Heart left ventricle (tissue), 16 donors: ENCODE measurements at places on chromosomes 3 and 15.

DNA sequence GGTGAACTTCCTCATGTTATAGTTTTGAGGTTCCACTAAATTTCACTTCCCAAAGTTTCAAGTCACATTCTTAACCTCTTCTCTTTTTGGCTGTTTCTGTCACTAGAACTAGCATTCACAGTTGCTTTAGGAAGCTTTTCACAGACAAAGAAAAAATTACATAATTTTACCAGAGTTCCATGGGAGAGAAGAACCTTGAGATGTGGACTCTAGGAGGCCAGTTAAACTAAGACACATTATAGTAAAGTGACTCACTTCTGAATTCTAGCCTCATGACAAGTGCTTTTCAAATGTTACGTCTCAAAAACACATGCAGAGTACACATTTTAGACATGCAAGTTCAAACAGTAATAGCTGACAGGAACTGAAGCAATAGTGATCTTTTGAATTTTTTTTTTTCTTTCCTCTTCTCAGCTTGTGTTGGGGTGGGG is 39.9 kb upstream of the LRTM1 start:
- no peak for DNase-seq

- DNase-seq, result peak; percentile 64
These were observed 142.7 kb downstream of the THRB start for GRCh38 chr3:24351779-24352469.

GRCh38 chr3:11691767-11692531 is 48.2 kb upstream of the VGLL4 start:
- DNase-seq, result no peak

DNA sequence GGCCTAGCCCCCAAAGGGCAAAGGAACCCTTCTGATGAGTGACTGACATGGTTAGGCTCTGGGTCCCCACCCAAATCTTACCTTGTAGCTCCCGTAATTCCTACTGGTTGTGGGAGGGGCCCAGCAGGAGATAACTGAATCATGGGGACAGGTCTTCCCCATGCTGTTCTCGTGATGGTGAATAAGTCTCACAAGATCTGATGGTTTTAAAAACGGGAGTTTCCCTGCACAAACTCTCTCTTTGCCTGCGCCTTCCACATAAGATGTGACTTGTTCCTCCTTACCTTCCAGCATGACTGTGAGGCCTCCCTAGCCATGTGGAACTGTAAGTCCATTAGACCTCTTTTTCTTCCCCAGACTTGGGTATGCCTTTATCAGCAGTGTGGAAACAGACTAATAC is 16.9 kb downstream of the TKT start:
- no peak for DNase-seq

- DNase-seq, result no peak
These were observed 43.0 kb upstream of the TLE3 start for GRCh38 chr15:70140543-70141375.

DNA sequence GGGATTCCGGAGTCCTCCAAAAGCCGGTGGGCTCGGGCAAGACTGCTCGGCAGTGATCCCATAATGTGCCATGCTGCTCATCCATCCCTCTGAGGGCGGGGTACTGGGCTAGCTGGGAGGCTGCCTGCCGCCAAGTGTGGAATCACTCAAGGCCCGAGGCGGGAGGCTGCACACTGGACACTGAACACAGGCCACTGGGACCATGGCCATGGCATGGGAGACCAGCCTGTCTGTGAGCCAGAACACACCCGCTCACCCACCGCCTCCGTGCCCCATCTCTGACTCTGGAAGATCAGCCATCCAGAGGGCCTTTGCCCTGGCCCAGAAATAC is 1.4 kb downstream of the C3orf22 start:
- peak; percentile 38 for DNase-seq

DNA sequence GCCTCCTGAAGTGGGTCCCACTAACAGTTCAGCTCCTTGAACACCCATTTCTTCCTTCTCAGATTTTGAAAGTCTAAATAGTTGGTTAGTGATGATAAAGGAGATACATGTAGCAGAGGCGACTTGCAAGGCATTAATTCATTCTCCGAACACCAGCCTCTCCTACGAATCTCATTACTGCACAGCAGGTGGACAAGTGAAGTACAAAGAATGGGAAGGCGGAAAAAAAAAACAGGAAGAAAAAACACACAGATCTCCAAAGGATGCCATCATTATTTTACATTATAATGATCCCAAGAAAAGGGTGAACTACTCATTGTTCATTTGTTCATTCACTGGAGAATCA is 276.5 kb downstream of the MAGI1 start:
- DNase-seq, result no peak

DNA sequence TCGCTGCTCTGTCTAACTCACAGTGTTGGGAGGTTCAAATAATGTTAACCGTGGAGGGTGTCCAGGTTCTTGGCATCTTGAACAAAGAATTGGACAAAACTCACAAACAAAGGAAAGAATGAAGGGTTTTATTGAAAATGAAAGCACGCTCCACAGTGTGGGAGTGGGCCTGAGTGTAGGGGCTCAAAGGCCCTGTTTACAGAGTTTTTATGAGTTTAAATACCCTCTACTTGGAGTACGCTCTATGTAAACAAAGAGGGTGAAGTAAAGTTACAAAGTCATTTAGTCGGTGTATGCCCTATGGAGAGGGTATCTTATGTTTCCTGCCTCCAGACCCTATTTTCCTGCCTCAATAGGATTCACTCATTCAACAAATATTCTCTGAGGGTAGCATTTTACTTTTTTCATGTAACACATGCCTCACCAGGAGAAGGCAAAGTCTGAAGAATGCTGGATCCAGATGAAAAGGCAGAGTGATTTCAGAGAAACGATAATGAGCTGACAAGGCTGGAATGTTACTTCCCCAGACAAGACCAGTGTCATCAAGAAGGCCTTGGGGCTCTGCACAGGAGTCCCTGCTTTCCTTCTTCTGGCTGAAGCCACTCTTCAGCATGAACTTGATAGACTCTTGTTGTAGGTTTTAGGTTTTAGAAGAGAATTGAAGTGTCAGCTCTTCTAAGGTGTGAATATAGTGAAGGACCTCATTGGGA is 163.6 kb downstream of the FAM43A start:
- DNase-seq, result no peak

DNA sequence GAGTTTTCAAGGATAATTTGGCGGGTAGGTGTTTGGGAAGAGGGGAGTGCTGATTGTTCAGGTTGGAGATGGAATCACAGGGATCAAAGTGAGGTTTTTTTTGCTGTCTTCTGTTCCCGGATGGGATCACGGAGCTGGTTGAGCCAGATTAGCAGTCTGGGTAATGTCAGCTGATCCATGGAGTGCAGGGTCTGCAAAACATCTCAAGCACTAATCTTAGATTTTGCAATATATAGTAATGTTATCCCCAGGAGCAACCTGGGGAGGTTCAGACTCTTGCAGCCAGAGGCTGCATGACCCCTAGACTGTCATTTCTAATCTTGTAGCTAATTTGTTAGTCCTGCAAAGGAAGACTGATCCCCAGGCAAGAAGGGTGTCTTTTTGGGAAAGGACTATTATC is 354.1 kb upstream of the SGO1 start:
- DNase-seq, result no peak

GRCh38 chr3:71542521-71543370 is 40.8 kb downstream of the FOXP1 start:
- peak; percentile 91 for DNase-seq

DNA sequence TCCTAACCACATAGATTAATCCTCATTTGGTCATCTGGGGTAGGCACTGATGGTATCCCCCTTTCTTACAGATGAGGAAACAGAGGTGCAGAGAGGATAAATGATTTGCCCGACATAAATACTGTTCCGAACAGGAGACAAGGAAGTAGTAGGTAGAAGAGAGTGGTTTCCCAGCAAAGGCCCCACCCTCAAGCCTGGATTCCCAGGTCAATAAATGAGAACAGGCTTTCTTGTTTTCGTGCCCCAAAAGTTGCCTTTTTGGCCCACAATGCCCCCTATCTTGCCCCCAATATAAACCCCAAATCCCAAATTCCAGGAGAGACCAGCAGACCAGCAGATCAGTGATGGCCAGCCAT is 125.5 kb upstream of the PRR20G start:
- no peak for DNase-seq

GRCh38 chr3:160883373-160883772 is 127.3 kb downstream of the PPM1L start:
- DNase-seq, result no peak

- no peak for DNase-seq
These were observed 152.6 kb downstream of the ZNF621 start for GRCh38 chr3:40677321-40677720.

DNA sequence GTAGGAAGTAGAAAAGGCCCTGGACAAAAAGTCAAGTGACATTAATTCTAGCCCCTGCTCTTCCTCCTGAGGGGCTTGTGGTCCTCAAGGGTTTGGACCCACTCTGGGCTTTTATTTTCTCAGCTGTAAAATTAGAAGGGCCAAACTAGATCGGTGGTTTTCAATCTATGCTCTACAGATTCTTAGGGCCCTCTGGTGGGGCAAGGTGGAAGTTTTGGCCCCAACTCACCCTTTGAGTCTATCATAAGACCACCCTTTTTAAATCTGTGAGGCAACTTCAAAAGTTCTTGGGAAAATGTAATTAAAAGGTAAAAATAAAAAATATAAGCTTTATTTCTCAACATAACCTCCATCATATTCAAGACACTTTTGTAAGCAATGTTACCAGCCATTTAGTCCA is 25.6 kb upstream of the CFAP161 start:
- DNase-seq, result no peak

GRCh38 chr3:66693461-66694031 is 192.7 kb upstream of the LRIG1 start:
- no peak for DNase-seq

DNA sequence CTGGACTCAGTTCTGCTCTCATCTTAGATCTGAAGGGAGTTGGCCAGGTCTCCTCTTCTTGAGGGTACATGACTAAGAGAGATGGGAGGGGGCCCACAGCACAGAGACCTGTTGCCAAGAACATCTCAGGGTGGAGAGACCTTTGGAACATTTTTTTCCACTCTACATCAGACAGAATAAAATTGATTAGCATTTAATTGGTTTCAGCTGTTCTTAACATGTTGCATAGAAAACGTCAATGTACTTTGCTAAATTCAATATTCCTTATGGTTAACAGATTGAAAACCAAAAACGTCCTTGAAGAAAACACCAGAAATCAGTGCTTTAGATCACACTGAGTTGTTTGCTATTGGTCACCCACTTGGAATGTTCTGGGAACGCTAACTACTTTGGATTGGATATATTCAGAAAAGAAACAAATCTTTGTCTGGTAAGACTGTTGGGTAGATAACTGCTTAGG is 36.4 kb upstream of the FSTL1 start:
- no peak for DNase-seq

- no peak for DNase-seq
These were observed 104.9 kb upstream of the ZBED2 start for GRCh38 chr3:111700054-111700453.

- no peak for DNase-seq
These were observed 28.1 kb upstream of the VEPH1 start for GRCh38 chr3:157531301-157531660.

DNA sequence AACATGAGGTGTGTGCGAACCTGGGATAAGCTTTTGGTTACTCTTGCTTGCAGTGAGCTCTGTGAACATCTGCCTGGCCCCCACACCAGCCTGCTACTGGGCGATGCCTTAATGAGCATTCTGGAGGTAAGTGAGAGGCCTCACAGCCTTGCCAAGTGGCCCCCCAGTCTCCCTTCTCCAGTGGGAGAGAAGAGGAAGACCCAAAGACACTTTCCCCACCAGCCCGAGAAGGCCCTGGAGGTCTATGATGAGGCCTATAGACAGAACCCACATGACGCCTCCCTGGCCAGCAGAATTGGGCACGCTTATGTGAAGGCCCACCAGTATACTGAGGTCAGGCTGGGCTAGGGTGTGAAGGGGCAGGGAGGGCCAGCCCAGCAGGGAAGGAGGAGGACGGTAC is 22.5 kb downstream of the TTC21A start:
- DNase-seq, result peak; percentile 26

DNA sequence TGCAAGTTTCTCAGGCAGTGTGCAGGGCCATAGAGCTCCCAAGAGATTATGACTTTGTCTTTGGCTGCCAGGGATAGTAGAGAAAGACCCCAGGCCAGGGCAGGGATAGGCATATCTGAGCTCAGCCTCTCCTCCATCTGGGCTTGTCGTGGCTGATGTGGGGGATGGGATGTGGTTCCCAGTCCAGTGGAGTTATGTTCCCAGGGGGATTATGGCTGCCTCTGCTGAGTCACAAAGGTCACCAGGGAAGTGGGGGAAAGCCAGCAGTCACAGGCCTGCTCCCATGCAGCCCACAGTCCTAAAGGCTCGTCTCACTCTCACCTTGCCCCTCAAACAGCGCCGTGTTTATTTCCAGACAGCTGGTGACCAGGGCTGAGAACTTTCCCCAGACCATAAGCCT is 354.9 kb downstream of the SI start:
- DNase-seq, result no peak

GRCh38 chr3:45041666-45042065 is 15.6 kb downstream of the CLEC3B start:
- no peak for DNase-seq

- DNase-seq, result no peak
These were observed 6.9 kb upstream of the P4HTM start for GRCh38 chr3:48983096-48983495.

DNA sequence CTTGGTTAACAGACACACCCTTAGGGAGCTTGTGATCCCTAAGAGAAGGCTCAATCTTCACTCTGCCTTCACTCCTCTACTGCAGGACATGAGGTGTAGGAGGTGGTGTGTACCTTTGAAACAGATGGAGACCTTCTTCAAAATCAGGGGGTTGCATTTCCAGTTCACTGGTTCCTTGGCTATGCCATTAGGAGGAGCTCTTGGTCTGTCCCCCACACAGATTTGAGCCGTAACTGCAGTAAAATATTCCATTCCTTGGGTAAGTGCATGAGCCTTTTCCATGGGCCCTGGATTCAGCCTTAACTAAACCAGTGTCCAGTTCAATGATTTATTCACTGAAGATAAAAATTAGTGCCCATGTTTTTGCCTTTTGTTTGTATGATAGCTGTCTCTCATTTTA is 144.6 kb downstream of the MCTP2 start:
- DNase-seq, result no peak

DNA sequence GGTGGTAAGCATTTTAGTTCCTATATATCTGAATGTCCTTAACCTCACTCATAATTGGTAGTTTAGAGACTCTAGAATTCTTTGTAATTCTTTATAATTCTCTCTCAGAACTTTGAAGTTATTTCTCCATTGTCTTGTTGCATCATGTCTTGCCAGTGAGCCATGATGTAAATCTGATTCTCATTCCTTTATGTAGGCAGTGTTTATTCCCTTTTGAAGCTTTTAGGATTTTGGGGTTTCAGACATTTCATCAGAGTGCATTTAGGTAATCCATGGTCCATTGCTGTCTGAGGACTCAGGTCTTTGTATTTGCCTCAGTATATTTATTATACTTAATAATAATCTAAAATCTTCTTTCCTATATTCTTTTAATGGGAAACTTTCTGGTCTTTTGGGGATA is 20.6 kb downstream of the CMC1 start:
- no peak for DNase-seq
